ENCODE measurements at places on chromosomes 6 and 20.

DNA sequence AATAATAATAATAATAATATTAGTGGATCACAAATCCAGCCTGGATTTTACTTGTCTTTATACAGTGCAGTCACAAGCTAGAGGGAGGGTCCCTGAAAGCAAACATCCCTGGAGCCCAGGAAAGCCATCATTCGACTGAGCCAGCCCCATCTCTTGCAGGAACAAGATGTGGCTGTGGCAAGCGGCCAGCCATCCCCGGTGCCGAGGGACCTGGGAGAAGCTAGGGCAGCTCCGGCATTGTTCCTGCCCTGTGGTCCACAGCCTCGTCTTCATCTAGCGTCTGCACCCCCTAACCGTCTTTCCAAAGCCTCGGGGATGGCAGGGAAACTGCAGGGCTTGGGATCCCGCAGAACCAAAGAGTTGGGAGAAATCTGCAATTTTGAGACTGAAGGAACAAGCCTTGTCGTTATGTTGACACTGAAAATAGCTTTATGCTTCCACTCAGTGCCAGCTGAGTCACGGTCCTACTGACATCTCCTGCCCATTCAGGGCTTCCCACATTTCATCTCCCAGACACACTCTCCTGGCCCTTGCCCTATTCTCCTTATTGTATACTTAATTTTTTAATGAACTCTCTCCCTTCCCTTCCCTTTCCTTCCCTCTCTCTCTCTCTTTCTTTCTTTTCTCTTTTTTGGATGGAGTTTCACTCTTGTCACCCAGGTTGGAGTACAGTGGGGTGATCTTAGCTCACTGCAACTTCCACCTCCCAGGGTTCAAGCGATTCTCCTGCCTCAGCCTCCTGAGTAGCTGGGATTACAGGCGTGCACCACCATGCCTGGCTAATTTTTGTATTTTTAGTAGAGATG lies 62.5 kb upstream of the ZNFX1 start:
- no peak for DNase-seq

DNA sequence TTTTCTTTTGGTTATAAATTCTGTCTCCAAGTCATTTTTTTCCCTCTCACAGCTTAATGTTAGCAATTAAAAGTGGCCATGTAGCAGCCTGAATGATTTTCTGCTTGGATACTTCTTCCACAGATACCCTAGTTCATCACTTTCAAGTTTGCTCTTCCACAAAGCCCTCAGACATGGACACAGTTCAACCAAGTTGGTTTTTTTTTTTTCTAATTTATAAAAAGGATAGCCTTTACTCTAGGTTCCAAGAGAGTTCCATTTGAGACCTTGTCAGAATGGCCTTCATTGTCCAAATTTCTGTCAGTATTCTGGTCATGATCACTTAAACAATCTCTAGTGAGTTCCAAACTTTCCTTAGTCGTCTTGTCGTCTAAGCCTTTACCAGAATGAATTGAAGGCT lies 40.0 kb downstream of the RSPH3 start:
- no peak for DNase-seq

DNA sequence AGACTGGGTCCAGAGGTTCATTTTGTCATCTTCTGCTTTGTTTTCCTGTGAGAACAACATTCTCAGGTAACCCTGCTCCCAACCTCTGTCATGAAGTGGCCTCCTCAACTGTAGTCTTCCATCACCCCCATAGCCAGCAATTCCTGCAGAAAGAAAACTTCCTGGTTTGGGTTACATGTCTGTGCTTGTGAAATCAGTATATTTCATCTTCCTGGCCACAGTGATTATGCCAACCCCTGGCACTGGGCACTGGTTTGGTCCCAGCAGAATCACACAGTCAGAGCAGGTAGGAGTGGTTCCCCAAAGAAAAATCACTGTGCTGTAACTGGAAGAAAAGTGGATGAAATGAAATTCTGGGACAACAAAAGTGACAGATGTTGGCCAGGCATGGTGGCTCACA lies 52.5 kb downstream of the CRYBG1 start:
- no peak for DNase-seq

- no peak for DNase-seq
Observed at GRCh38 chr6:158037771-158038170, 56.1 kb downstream of the SYNJ2 start.

DNA sequence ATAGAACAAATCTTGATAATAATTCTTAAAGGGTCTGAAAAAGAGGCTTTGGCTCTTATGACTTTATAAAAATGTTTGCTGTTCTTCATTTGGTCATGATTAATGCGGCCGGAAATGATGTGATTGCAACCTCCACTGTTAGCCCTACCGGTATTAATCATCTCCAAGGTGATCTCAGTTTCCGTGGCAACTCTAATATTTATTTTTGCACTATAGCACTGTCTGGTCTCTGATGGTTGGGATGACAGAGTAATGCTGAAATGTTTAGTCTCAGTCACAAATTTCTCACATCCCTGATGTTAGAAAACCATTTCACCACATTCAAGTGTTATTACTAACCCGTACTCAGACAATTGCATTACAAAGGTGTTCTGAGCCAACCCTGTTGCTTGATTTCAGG lies 87.4 kb downstream of the TMEM200A start:
- DNase-seq: no peak

DNA sequence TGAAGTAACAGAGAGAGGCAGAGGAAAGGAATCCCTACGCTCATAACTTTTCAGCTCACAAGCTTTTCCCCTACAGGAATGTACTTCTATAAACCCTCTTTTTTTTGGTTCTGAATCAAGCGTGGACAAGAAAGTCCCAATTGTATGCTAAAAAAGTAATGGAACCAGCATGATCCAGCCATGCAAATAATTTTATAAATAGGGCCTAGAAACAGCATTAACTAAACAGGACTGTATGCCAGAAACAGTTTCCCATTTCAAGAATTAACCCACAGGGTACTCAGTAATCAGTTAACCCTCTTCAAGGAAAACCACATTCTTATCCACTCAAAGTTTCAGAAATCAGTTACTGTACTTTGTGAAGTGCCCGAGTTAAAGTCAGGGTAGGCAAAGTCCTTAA lies 87.0 kb upstream of the HMGCLL1 start:
- no peak for DNase-seq
